Right forelimb (tissue), 1 donor: ENCODE measurements at places on chromosomes 12 and 14.
A peak's percentile ranks its signal among the peaks of the same experiment; 100 is the strongest.

DNA sequence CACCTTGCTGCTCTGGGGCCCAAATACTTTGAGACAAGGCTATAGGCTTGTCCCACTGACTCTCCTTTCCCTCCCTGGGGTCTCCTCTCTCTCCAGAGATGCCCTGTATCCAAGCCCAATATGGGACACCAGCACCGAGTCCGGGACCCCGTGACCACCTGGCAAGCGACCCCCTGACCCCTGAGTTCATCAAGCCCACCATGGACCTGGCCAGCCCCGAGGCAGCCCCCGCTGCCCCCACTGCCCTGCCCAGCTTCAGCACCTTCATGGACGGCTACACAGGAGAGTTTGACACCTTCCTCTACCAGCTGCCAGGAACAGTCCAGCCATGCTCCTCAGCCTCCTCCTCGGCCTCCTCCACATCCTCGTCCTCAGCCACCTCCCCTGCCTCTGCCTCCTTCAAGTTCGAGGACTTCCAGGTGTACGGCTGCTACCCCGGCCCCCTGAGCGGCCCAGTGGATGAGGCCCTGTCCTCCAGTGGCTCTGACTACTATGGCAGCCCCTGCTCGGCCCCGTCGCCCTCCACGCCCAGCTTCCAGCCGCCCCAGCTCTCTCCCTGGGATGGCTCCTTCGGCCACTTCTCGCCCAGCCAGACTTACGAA lies 3.1 kb downstream of the NR4A1 start:
- DNase-seq = no peak

DNA sequence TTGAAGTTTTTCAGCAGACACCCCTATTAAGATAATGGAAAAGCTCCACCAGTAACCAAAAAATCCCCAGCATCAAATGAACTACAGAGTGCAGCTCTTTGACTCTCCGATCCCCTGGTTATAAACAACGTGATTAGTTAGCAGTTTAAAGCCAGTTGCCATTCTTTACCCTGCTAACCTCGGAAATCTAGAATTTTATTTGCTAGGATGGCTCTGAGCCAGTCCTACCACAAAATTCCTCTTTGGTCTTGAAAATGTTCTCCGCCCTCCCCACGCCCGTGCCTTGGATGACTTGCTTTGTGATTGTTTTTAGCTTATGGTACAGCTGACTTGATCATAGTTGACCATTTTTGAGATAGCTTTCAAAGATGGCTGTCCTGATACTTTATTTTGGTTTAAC lies 1.2 kb downstream of the KLHDC2 start:
- no peak for DNase-seq

GRCh38 chr12:26101350-26101734 lies 23.5 kb downstream of the BHLHE41 start:
- DNase-seq = no peak

DNA sequence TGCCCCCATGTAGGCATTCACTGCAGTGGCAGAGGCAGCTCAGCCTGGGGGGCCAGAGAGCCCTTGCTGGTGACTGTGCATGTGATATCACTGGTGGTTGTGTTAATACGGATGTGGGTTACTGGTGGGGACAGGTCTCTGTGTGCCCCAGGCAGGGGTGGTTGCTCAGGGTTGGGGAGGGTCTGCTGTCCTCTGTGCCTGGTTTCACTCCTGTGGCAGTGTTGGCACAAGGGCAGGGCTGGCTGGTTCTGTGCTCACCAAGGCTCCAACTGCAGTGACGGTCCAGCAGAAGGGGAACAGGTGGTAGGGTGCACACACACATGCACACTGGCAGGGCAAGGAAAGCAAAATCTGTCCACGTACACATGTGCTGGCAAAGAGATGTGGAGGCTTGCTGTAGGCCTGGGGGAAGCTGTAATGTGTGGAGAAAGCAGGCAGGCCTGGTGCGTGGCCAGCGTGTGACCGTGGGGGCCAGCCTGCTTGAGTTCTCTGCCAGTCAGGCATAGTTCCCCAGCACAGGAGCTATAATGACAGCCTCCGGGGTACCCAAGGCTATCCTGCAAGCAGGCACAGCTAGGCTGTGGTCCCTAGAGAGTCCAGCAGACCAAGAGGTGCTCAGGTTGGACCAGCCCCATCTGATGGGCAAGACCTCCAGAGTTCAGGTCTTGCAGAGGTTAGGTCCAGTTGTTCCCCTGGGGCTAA lies 254.6 kb downstream of the FBXL14 start:
- DNase-seq = no peak

DNA sequence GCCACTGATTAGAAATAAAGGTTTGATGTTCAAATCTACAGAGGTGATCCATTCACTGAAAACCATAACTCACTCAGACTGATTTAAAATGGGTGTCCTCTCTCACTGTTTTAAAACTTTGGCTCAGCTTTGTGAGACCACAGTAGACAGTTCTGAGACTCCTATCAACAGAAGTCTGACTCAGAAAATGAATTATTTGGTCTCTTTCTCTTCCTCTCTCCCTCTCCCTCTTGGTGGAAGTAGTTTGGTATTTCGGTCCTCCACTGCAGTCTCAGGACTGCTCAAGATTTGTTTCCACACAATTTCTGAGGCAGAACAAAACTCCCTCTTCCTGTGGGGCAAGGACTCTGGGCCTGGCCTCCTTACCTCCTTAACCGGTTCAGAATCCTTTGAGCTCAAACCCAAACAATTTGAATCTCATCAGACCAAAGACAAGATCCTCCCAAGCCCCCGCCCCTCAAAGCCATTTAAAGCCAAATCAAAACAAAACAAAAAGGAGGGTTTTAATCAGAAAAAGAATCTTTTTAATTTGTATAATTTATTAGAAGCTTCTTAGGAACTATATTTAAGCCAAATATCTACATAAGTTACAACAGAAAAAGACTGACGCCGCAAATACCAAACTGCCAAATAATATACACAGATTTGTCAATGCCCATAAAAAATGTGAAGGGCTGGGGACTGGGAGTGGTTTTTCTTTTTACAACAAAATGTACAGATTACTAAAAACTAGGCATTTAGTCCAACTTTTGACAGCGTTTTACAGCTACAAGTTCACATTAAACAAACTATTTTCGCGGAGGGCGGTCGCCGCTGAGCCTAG lies 3.9 kb downstream of the NKX2-1 start:
- DNase-seq = no peak

DNA sequence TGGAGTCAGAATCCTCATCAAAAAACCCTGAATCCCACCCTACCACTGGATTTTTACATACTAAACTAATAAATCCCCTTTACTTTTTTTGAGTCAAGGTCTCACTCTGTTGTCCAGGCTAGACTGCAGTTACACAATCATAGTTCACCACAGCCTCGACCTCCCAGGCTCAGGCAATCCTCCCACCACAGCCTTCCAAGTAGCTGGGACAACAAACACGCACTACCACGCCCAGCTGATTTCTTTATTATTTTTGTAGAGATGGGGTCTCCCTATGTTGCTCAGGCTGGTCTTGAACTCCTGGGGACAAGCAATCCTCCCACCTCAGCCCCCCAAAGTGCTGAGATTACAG lies 24.3 kb downstream of the SPTSSA start:
- no peak for DNase-seq

DNA sequence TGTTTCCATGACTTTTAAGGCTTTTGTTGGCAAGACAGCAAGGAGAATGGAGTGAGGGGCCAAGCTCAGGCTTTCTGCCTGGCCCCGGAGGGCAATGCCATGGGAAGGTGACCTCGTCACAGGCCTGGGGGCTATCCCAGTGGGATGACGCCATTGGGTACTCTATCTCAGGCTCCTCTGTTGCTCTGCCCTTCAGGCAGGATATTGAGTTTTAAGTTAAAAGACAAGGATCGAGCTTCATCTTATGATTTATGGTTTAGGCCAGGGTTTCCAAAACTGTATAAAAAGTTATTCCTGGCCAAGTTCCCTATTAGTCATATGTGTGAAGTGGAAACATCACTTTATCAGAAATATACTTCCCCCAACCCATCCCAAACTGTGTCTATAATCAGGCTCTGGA lies 127.7 kb downstream of the ZFP36L1 start:
- peak; percentile 41 for DNase-seq

GRCh38 chr14:102507081-102507856 lies 2.3 kb downstream of the ANKRD9 start:
- no peak for DNase-seq

DNA sequence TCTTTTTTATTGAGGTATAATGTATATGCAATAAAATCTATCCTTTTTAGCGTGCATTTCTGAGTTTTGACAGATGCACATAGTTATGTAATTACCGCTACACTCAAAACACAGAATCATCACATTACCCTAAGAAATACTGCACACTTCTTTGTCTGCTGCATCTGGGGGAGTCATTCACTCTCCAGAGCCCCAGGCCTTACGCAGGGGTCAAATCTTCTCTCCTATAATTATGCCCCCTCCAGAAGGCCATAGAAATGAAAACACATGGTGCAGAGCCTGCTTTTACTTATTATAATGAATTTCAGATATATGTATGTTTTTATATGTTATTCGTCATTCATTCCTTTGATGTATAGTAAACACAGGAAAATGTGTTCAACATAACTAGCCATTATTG lies 296.5 kb upstream of the TMEM132C start:
- no peak for DNase-seq

- no peak for DNase-seq
Observed at GRCh38 chr12:63944586-63945228, 100.2 kb downstream of the SRGAP1 start.
